GM18507 (cell line): ENCODE measurements at places on chromosomes 7 and 10.

- no peak for DNase-seq
Observed at GRCh38 chr10:29555091-29555745, 79.6 kb downstream of the SVIL start.

DNA sequence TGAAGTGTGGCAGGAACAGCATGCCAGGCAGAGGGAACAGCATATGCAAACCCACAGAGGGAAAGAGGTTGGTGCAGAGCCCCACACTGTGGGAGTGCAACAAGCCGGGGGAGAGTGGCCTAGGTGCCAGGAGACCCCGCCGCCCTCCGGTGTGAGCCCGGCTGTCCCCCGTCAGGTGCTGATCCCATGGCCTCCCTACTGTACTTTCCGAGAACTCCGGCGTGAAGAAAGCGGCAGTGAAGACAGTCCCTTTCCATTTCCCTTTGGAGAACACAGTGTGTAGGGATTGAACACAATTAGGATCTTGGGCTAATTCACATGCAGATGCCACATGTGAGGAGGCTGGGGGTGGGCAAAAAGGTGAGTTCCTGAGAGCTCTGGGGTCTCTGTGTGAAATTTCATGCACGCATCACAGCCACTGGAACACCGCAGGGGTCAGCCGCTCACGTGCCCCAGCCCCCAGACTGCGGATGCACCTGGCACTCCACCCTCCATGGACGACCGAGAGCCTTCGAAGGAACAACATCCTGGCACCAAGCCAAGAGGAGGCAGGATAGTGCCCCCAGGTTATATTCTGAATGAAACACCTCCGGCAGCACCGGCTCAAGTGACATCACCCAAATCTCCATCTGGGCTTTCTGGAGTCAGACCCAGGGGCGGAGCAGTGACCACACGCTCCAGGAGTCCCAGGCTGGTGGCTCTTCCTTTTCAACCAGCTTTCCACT lies 82.1 kb upstream of the PPP2R2D start:
- no peak for DNase-seq

GRCh38 chr7:122702872-122703510 lies at the start of gene RNF148:
RNF148 (minus strand) TSS chr7:122702922; CDS start chr7:122702750, 172 bp downstream.
- DNase-seq: no peak

DNA sequence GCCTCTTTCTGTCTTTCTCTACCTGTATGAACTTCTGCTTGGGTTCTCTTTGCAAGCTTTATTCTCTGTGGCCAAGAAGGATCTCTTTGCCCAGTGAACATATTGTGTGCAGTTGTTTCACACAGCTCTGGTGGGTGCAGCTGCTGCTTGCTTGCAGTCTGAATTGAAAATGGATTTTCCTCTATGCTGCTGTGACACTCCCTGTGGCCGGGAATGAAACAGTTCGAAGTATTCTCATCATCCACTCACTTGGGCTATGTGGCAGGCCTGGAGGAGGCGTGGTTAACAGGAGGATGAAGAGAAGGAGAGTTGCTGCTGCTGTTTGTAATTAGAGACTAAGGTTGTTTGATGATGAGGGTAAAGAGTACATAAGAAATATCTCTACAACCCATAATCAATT lies 28.4 kb upstream of the ITGA8 start:
- no peak for DNase-seq

DNA sequence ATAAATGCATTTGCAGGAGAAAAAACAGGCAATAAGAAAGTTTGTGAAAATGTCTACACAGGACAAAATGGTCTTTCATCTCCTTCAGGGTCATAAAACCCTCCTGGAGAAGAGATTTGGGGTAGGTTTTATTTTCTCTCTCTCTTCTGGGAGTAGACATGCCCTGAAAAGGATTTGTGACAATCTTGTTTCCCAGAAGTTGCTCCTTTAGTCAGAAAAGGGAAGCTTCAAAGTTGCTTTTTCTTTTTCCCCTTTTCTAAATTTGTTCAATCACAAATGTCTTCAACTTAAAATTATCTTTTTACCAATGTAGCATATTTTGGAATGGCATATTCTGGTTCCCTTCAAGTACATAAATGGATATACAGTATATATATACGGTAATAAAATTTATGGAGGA lies 9.4 kb upstream of the ANKRD22 start:
- DNase-seq: no peak

GRCh38 chr7:82690929-82691328 lies 247.4 kb upstream of the CACNA2D1 start:
- DNase-seq: no peak

DNA sequence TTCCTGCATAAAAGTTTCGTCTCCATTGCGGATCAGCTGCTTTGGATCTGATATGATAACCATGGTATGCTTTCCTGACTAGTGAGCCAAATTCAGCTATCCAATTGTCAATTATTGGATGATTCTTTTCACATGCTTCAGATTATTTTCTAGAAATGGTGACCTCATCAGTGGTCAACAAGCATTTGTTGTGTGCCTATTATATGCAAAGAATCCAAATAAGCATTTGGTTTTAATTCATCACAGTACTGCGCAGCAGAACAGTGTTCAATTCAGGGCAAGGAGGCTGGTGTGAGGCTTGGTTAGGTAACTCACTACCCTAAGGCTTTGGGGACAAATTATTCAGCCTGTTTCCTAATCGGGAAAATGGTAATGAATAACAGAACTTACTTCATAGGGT lies 200.5 kb downstream of the SKAP2 start:
- DNase-seq: no peak

GRCh38 chr10:63766745-63767137 lies 245.5 kb downstream of the REEP3 start:
- no peak for DNase-seq

DNA sequence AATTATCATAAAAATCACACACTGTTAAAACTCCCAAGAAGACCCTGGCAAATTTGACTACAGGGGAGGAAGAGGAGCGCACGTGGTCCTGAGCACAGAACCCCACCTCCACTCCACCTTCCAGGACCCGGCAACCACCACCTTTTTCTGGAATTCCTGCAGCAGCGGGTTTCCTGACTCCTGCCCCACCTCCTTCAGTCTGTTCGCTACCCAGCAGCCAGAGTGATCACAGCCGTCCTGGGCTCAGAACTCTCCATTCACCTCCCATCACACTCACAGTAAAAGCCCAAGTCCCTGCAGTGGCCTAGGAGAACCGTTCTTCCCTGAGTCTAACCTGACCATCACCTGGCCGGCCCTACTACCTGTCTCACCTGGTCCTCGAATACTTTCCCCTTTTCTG lies 107.4 kb upstream of the FAM204A start:
- DNase-seq: no peak

- DNase-seq: no peak
Observed at GRCh38 chr7:23895666-23896096, 185.7 kb downstream of the STK31 start.

DNA sequence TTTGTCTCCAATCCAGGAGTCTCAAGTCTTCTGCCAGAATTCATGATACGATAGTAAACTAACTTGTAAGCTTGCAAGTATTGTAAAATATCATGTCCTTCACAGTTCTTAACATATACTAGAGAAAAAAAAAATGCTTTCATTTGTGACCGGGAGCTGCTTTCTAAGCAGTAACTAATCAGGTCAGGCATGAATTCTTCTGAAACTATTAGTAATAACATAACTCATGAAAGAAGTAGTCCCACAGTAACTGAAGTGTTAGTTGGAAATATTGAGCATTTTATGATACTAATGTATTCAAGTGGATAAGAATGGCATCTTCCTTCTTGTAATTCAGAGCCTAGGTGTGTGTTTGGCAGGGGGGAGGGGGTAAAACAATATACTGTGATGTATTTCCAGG lies 665.6 kb downstream of the DNAJB9 start:
- DNase-seq: no peak

DNA sequence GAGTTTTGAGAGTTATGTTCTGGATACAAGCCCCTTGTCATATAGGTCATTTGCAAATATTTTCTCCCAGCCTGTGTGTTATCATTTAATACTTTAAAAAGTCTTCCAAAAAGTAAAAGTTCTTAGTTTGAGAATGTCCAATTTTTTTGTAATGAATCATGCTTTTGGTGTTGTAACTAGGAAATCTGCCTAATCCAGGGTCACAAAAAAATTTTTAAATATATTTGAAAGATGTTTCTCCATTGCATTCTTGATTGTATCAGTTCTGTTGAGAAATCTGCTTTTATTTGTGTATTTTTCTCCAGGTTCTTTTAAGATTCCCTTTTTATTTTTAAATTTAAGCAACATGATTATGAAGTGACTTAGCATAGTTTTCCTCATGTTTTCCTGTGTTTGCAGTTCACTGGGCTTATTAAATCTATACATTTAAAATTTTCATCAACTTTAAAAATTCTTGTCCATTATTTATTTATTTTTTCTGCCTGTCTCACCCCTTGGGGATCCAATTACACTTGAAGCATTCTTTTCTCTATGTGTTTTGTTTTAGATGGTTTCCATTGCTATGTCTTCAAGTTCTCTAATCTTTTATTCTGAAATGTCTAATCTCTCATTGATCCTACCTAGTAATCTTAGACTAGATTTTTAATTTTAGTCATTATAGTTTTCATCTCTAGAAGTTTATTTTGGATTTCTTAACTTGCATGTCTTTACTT lies 47.0 kb downstream of the CCDC71L start:
- no peak for DNase-seq

- DNase-seq: no peak
Observed at GRCh38 chr10:35037104-35037503, 53.0 kb downstream of the CUL2 start.

DNA sequence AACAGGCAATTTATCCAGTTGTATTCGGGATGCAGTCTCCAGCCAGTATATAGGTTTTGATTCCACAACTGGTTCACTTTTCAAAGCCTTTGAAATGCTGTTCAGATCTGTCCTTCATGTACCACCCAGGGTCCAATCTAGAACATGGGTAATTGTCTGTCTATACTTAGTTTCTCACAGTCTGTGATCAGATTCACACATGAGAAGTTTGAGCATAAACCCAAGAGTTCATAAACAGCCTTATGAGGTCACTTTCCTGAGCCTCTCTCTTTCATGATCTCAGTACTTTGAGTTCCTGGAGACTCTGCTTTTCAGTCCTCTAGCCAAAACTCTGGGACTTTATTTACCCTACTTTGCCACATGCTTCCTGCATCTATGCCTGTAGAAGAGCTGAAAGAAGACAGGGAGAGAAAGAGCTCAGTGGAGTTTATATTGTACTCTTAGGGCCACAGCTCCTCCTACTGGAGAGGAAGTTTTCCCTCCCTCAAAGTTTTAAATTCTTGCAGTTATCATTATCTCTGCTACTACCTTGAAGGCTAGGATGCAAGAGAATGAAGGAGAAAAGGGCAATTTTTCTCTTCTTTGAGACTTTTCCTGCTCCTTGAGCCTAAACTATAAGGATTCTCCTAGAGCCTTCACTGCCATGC lies 172.0 kb downstream of the ZEB1 start:
- DNase-seq: no peak

DNA sequence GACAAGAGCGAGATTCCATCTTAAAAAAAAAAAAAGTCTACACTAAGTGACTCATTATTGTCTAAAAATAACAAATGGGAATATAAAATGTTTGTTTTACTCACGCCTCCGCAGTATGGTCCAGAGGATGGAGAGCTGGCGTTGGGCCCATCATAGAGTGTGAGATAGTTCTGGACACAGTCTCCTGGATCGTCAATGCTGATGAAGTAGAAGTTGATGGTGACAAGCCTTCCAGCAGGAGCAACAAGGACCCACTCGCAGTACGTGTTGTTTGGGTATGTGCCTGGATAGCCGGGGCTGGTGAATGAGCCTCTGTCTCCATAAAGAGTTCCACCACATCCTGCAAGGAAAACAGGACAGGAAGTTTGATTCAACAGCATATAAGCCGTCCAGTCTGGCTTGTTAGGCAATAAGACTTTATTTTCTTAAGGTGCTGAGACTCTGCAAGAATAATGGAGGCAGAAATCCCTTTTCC lies 11.5 kb upstream of the RSU1 start:
- no peak for DNase-seq

DNA sequence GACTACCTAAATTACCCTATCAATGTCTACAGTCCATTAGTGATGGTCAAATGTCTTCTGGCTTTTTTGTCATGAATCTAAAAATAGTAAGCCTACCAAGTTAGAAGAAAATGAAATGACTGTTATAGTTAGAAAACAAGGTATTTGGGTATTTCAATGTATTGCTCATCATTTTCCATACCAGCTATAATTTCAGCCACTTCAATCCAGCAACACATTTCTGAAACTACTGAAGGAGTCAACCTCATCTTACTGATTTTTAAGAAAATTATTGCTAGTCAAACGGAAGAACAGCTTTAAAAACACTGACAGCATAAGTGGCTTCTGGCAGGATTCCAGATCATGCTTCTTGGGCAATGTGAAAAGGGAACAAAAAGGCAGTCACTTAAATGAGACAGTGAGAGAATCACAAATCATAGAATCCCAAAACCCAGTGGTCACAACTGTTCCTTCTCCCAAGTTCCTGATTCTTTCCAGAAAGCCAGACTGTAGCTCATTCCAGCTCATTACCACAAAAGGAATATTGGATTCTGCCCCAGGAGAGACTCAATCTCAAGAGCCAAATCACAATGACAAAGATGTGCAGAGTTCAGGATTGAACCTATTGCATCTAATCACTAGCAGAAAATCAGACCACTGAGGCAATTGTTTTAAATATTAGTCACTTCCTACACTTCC lies 61.2 kb upstream of the LRRN3 start:
- DNase-seq: no peak

- DNase-seq: no peak
Observed at GRCh38 chr10:100167553-100168312, 18.1 kb downstream of the ERLIN1 start.

DNA sequence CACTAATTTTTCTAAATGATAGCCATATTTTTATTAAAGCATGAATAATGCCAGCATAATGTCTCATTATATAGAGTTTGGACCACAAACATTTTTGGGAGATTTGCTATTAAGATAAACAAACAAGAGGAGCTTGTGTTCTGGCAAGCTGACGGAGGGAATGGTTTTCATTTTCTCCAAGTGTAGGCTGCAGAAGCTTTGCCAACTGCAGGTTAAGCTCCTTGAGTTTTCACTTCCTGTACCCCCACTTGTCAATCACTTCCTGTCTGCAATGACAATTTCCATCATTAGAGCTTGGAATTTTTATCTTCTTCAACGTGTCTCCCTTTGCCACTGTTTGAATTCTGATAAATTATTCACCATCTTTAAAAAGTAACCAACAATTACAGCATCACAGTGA lies 13.4 kb downstream of the EBF3 start:
- DNase-seq: no peak

DNA sequence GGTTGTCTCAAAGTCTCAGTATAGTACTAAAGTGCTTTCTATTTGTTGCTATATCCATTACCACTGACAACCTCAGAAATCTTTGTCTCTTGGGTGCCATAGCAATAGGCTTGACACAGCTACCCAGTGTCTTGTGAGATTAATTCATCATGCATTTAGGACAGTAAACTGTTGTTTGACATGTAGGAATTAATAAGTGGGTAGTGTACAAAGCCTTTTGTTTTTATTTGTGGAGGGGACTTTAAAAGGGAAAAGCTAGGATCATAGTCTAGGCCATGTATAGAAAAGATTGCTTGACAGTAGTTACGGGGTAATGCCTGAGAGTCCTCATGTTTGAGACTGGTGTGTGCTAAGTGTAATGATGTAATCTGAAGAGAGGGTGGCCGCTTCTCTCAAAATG lies 102.6 kb upstream of the AGR3 start:
- no peak for DNase-seq
